Stimulated activated CD4-positive, alpha-beta T cell treated with anti-CD3 and anti-CD28 coated beads, Interleukin-4, amount 100 ng/mL, for 24 hours (primary cell): ENCODE measurements at places on chromosomes 1 and 21.

- no peak for DNase-seq
These were observed 79.8 kb upstream of the LRRC8B start for GRCh38 chr1:89444791-89445190.

DNA sequence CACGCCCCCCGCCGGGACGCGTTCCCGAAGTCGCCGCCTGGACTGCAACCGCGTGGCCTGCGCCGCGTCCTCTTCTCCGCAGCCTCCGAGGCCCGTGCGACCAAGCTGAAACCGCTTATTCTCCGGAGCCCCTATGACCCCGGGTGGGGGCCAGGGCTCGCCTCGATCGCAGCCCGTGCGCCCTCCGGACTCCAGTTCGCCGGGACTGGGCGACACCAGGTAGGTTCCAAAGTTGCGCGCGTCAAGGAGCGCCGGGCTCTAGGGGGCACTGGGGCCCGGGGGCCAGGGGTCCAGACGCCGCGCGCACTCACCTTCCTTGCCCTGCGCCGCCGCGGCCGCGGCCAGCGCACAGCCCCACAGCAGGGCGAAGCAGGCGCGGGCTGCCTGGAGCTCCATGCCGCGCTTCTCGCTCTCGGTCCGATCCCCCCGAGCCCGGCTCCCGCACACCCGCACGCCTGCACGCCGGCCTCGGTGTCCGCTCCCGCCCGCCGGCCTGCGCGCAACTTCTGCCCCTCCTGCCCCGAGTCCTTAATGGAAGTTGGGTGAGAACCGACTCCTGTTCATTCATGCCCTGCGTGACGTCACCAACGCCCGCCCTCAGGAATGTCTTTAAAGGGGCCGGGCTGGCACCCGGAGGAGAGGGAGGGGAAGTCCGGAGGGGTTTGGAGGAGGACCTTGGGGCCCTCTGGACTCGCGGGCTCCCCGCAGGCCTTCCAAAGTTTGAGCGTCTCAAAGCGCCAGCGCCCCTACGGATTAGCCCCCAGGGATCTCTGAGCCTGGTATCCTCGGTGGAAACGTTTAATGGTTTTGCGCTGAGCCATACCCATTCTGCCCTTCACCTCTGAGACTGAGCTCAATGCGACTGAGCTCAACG, at the start of gene EPHA2:
TSS of gene EPHA2 (minus strand) at position 533 of the 874 bp plus-strand sequence. CDS start at position 396, 137 bp downstream.
- DNase-seq: no peak

- DNase-seq: no peak
These were observed 15.8 kb downstream of the SLC45A3 start for GRCh38 chr1:205664399-205665017.

DNA sequence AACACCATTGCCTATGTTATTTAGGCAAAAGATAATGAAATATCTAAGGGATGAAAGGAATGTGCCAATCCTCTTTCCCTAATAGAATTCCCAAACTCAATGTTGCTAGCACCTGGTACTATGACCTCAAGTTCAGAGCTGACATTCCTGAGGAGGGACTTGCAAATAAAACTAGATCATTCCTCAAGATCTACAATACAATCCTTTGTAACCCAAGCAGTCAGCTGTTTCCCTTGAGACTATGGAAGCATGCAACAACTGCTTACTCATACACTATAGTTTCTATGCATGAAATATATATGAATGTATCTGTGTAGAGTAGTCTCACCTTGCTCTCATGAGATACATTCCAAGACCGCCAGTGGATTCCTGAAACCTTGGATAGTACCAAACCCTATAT, 65.0 kb downstream of the ABL2 start:
- DNase-seq: no peak

- DNase-seq: no peak
These were observed 280.9 kb downstream of the GRIK1 start for GRCh38 chr21:29658934-29659203.

- peak; percentile 53 for DNase-seq
These were observed 829 bp downstream of the PEA15 start for GRCh38 chr1:160206036-160206389.

GRCh38 chr1:96002201-96002600, 719.4 kb upstream of the PTBP2 start:
- DNase-seq: no peak

GRCh38 chr1:6727535-6727934, 25.9 kb upstream of the DNAJC11 start:
- DNase-seq: peak; percentile 61

- DNase-seq: no peak
These were observed 209.5 kb upstream of the C1orf174 start for GRCh38 chr1:4109628-4109940.

DNA sequence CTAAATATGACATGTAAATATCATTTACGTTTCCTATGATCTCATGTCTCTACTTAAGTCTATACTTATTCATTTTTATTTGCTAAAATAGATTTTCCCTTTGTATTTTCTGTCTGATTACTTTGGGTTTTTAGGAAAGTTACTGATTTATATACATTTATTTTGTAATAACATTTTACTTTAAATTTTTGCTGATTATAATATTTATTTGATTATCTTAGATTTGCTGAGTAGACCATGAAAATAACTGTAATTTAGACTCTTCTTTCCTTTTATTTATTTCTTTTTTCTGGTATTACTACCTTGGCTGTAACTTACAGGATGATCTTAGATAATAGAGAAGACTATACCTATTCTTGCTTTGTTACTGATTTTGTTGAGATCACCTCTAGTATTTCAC, 159.9 kb upstream of the POGK start:
- no peak for DNase-seq

- no peak for DNase-seq
These were observed 710 bp upstream of the PRPF3 start for GRCh38 chr1:150320667-150320978.

DNA sequence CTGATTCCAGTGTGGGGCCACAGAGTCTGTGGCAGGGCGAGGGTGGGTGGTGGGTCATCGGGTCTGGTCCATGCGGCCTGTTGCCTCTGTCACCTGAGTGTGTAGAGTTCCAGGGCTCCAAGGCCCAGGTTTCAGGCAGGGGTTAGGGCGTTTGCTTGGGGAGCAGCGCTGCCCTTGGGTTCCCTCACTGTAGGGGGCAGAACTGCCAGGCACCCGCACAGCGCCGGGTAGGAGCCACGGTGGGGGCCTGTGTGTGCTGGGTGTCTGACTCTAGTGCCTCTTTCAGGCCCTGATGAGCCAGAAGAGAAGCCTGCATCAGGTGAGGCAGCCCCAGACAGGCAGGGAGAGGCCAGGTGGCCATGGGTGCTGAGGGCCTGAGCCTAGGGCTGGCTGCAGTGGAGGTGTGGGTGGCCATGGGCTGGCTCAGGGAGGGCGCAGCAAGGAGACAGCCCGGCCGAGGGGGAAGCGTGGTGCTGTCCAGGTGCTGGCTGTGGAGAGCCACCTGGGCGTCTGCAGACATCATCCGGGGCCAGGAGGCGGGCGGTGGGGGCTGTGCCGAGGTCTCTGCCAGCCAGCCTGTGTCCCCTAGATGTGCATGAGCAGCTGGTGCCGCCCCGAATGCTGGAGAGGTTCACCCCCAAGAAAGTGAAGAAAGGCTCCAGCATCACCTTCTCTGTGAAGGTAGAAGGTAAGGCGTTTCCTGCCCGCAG, 72.3 kb downstream of the TRIM11 start:
- DNase-seq: no peak

GRCh38 chr1:7552402-7552801, 218.7 kb upstream of the VAMP3 start:
- DNase-seq: no peak

- DNase-seq: no peak
These were observed 113.5 kb downstream of the OMA1 start for GRCh38 chr1:58432851-58433668.
